ENCODE measurements at places on chromosomes 5 and 9.
A peak's percentile ranks its signal among the peaks of the same experiment; 100 is the strongest.

GRCh38 chr5:134053840-134054338 lies 49.1 kb upstream of the VDAC1 start:
- DNase-seq = peak; percentile 51

GRCh38 chr9:120336021-120336752 lies 243.8 kb downstream of the CDK5RAP2 start:
- DNase-seq = no peak

DNA sequence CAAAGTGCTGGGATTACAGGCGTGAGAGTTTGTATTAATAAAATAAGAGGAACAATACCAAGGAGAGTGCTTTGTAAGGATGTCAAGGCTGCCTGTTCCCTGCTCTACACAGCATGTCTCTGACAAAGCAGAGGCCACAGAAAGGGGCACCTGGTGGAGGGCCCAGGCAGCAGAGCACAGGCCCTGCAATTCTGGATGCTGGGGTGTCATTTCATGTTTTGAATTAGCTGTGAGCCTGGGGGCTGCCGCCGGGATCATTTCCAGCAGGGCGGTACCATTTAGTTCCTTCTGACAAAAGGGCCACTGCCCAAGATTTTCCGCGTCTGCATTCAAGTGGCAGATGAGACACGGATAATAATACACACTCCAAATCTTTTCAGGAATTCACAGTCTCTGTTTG lies 396.9 kb downstream of the GADD45G start:
- no peak for DNase-seq

GRCh38 chr5:88758591-88758990 lies 124.4 kb downstream of the MEF2C start:
- no peak for DNase-seq

DNA sequence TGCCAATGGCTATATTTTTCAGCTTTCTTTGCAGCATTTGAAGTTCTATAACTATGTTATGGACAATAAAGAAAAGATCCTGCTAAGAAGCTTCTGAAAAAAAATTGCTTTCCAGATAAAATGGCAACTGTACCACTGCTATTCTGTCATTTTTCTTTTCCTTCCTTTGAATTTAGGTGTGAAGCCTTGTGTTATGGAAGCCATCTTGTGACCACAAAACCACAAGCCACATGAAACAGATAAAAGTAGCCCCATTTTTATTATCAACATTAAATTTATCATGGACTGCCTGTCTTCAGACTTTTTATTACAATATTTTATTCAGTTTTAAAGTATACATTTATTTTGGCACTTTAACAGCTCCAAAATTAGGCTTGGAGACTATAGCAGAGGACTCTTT lies 289.9 kb upstream of the ACTBL2 start:
- no peak for DNase-seq

- DNase-seq = peak; percentile 63
Observed at GRCh38 chr5:54524704-54525103, 7.1 kb downstream of the SNX18 start.

DNA sequence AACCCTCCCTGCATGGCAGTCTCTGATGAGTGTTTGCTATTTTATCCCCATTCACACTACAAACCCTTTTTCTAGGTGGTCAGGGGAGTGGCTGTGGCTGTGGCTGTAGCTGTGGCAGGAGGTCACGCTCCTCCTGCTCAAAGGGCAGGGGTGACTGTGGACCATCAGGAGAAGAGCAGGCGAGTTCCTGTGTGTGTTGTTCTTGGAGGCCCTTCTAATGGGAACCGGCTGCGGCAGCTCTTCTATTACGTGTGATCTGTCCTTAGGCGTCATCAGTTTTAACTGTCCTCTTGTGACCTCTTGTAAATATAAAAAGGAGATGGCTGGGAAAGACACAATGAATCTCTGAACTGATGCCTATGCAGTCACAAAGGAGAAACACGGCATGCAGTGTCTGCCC lies 65.1 kb downstream of the ANKH start:
- peak; percentile 95 for DNase-seq

GRCh38 chr5:125278711-125279110 lies 532.3 kb upstream of the ZNF608 start:
- DNase-seq = no peak

DNA sequence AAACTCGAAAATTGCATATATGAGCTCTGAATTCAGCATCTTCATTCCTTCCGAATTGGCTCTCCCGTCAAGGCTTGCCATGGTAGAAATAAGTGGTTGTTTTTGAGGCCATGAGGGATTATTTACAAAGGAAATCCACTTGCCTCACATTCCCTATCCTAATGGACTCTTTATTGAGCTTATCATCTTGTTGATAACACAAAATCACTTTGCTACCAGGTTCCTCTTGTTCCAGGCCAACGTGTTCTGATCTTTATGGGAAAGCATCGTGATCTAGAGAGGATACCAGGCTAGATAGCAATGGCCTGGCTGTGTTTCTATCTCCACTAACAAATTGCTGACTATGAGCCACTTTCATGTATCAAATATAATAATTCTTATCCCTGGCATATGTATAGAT lies 811.7 kb downstream of the TLR4 start:
- no peak for DNase-seq

GRCh38 chr9:87324613-87325194 lies 173.0 kb upstream of the DAPK1 start:
- peak; percentile 68 for DNase-seq

GRCh38 chr5:5273398-5273797 lies 133.3 kb downstream of the ADAMTS16 start:
- no peak for DNase-seq

GRCh38 chr5:61887271-61887670 lies 418.7 kb upstream of the KIF2A start:
- no peak for DNase-seq

GRCh38 chr9:100379862-100380261 lies 27.1 kb upstream of the TEX10 start:
- DNase-seq = peak; percentile 79

DNA sequence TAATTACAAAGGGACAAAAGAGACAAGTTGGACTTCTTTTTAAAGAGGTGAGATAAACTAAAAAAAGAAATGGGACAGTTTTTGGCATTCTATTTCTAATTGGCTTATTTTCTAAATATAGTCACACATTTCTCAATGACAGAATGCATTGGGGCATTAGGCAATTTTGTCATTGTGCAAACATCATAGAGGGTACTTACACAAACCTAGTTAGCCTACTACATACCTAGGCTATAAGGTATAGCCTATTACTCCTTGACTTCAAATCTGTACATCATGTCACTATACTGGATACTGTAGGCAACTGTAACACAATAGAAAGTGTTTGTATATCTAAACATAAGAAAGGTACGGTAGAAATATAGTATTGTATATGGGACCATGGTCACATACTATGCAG lies 56.1 kb downstream of the LSM11 start:
- no peak for DNase-seq

GRCh38 chr5:149325166-149325735 lies 20.0 kb upstream of the GRPEL2 start:
- DNase-seq = no peak

- no peak for DNase-seq
Observed at GRCh38 chr9:68685770-68686169, 19.3 kb upstream of the PIP5K1B start.

DNA sequence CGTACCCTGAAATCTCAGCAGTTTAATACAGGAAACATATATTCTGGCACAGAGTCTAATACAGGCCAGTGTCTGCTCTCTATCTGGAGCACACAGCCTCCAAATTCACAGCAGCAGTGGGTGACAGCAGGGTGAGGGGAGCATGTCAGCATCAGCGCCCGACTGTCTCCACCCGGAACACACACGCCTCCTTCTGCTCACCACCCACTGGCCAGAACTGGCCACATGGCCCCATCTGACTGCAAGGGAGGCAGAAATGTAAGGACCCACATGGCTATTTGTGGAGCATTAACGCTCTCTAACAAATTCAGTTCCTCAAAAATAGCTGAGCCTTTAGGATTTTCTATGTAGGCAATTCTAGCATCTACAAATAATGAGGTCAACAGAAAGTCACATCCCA lies 24.6 kb downstream of the UBE2QL1 start:
- DNase-seq = no peak

GRCh38 chr5:43191740-43192557 lies at the start of gene NIM1K:
Gene NIM1K, plus strand, starts transcription at chr5:43192225. Its CDS starts 53,551 bp downstream, at chr5:43245776.
- DNase-seq = peak; percentile 15

DNA sequence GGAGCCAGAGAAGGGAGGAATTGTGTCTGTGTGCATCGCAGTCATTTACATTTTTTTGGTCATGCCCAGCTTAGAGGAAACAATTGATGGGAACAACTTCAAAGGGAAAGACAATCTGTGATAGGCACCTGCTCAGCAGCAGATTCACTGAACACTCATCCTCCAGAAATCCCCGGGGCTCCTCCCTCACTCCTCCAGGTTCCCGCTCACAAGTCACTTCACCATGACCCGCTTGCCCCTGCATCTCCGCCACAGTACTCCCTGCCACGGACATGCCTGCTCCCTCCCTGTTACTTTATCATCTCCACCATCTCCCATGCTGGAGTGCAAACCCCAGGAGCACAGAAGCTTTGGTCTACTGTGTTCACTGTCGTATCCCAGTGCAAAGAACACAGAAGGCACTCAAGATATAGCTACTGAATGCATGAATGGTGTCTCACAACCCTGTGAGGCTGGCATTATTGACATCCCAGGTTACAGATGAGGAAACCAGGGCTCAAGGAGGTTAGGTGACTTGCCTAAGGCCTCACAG lies 16.2 kb downstream of the LHX6 start:
- no peak for DNase-seq

GRCh38 chr5:151068433-151069197 lies 12.2 kb downstream of the TNIP1 start:
- peak; percentile 39 for DNase-seq

DNA sequence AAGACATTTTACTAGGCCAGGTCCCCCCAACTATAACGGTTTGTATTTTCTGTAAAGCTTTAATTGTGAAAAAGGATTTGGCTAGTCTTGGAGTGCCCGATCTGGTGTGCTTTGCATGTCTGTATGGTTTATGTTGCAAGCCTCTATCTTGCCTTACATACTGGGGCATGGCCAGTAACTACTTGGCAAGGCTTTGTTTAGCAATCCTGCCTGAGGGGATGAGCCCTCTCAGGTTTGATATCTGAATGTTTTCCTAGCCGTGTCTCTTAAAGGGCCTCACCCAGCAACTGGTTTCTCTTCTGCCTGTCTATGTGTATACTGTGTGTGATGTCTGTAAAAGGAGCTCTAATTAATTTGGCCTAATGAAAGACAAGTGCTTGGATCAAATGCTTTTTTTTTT lies 61.3 kb upstream of the SPINK5 start:
- no peak for DNase-seq

- DNase-seq = no peak
Observed at GRCh38 chr5:170319301-170319700, 21.7 kb upstream of the LCP2 start.

- DNase-seq = no peak
Observed at GRCh38 chr9:20015427-20015931, 226.6 kb upstream of the SLC24A2 start.

DNA sequence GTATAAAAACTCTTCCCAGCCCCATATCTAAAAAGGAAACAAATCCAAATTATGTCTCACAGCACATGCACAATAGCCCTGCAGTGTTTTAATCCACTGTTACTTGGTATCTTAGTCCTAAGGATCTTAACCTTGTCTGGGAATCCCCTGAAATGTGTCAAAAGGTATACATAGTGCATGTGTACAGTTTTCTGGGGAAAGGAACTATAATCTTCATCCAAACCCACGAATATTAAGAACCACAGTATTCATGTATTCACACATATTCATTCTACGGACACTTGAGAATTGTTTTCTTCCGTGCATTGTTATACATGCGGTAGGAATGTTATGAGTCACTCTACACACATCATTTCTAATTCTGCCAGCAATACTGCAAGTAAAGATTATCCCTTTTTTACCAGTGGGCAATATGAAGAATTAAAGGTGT lies 47.8 kb upstream of the SNX2 start:
- DNase-seq = peak; percentile 76

GRCh38 chr9:13971966-13972655 lies 341.8 kb downstream of the NFIB start:
- no peak for DNase-seq

- no peak for DNase-seq
Observed at GRCh38 chr5:138775034-138775433, 21.8 kb downstream of the CTNNA1 start.

- no peak for DNase-seq
Observed at GRCh38 chr5:43286623-43287022, 26.6 kb downstream of the HMGCS1 start.

GRCh38 chr9:127334725-127335124 lies 62.2 kb upstream of the SLC2A8 start:
- DNase-seq = no peak

- peak; percentile 75 for DNase-seq
Observed at GRCh38 chr5:96868603-96869371, 7.5 kb upstream of the ERAP2 start.

- no peak for DNase-seq
Observed at GRCh38 chr5:157592594-157592993, 17.0 kb upstream of the ADAM19 start.

DNA sequence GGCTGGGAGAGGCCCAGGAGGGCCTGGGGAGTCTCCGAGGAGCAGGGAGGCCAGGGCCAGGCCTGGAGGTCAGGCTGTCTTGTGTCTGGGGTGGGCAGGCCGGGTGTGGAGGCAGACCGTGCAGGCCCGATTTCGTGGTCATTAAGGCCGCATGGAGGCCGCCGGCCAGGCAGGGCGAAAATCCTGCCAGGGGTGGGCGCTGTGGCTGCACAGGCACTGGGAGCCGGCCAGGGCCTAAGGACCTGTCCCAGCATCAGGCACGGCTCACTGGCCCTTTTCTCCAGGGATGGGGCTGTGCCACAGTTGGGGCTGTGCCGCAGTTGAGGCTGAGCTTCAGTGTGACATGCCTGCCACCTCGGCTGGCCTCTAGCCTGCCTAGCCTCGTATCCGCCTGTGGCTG lies 35.9 kb downstream of the ASS1 start:
- DNase-seq = no peak

DNA sequence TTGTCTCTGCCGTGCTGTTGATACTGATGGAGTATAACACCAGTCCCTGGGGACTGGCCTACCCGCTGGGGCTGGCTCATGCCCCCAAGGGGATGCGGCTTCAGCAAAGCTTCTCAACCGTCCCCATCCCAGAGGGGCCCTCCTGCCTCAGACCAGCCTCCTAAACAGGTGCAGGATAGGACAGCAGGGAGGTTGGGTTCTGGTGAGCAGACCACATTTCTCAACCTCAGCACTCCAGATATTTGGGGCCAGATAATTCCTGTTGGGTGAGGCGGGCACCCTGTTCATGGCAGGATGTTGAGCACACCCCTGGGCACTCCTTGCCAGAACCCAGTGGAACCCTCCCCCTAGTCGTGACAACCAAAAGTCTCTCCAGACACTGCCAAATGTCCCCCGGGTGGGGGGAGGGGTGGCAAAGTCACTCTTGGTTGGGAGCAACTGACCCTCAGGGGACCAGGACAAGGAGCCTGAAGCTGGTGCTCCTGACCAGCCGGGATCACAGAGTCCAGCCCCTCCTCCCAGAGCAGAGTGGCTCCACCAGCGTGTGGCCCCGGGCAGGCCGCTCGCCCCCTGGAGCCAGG lies 107.8 kb downstream of the ZNF354C start:
- no peak for DNase-seq

GRCh38 chr9:135275163-135275562 lies 187.7 kb downstream of the OLFM1 start:
- no peak for DNase-seq

- no peak for DNase-seq
Observed at GRCh38 chr9:3879315-3879714, 353.5 kb upstream of the RFX3 start.

Measured in astrocyte of the spinal cord (primary cell).